Hair follicle dermal papilla cell (primary cell): ENCODE measurements at places on chromosomes 5 and 9. TPM values are rescaled to one million over a fixed set of nuclear protein-coding genes. Genes with fewer than 3 reads are reported as not detected.

The IL5 gene
- total RNA-seq: not detected in 2 replicates

The C5orf63 gene
- 2.3 and 3.2 TPM in 2 replicates for total RNA-seq

The STPG3 gene
- not detected in 2 replicates for total RNA-seq

The PCDHGB4 gene
- total RNA-seq: 18.0 and 23.0 TPM in 2 replicates

The KIF27 gene
- 3.9 TPM in 2 replicates for total RNA-seq

The ALDH1A1 gene
- 0.49 TPM in 1 of 2 replicates, not detected in the other for total RNA-seq

The QRFP gene
- total RNA-seq: not detected in 2 replicates

The KLF4 gene
- 6.2 and 8.4 TPM in 2 replicates for total RNA-seq

The CCL21 gene
- not detected in 2 replicates for total RNA-seq

The GARIN3 gene
- not detected in 2 replicates for total RNA-seq

The FOXI1 gene
- not detected in 2 replicates for total RNA-seq

The PHF19 gene
- 20.0 and 20.4 TPM in 2 replicates for total RNA-seq

The SURF6 gene
- total RNA-seq: 9.7 and 10.1 TPM in 2 replicates

The NXNL2 gene
- 2.1 and 2.2 TPM in 2 replicates for total RNA-seq

The UGT3A2 gene
- total RNA-seq: 5.2 and 8.1 TPM in 2 replicates

The FOXD4L3 gene
- 0.49 TPM in 1 of 2 replicates, not detected in the other for total RNA-seq

The APC gene
- 70.7 and 76.9 TPM in 2 replicates for total RNA-seq
